ENCODE measurements at places on chromosomes 2 and 18.
A peak's percentile ranks its signal among the peaks of the same experiment; 100 is the strongest.

- no peak for DNase-seq
Measured at GRCh38 chr2:174827371-174828369, 63.4 kb upstream of the CHRNA1 start.

DNA sequence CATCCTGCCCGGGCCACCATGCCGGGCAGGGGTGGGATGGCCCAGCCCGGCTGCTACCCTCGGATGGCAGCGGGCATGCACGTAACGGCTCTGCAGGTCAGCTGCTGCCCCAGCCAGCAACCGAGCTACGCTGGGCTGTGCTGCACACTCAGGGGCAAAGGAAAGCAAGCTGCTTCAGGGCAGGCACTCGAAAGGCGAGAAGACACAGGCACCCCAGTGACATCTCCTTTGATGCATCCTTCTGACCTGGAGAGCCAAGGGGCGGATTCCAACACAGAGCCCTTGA, 8.8 kb downstream of the HDAC4 start:
- no peak for DNase-seq

GRCh38 chr2:121446647-121447241, 83.9 kb upstream of the RNU4ATAC start:
- no peak for DNase-seq

GRCh38 chr2:70956141-70956540, 20.4 kb downstream of the ATP6V1B1 start:
- no peak for DNase-seq

DNA sequence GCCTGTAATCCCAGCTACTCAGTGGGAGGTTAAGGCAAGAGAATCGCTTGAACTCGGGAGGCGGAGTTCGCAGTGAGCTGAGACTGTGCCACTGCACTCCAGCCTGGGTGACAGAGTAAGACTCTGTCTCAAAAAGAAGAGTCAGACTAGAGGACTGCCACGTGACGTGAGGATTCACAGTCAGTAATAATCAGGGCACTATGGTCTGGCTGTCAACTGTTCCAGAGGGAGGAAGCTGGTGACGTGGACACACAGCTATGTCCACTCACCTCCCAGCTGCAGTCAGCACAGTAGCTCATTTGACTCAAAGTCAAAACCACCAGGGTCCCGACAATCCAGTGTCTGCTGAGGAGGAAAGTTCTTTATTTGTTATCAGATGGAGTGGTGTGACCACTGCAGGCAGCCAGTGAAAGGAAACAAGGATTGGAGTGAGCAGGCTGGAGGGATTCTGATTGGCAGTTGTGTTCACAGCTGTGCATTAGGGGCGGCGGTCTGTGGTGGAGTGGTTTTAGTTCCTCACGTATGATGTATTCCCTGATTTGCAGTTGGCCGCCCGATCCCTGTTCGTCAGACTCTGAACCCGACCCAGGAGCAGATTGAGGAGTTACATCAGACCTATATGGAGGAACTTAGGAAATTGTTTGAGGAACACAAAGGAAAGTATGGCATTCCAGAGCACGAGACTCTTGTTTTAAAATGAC, 37.9 kb downstream of the MOGAT1 start:
- DNase-seq: peak; percentile 83

- DNase-seq: no peak
Measured at GRCh38 chr2:220574038-220574437, 946.6 kb downstream of the SLC4A3 start.

DNA sequence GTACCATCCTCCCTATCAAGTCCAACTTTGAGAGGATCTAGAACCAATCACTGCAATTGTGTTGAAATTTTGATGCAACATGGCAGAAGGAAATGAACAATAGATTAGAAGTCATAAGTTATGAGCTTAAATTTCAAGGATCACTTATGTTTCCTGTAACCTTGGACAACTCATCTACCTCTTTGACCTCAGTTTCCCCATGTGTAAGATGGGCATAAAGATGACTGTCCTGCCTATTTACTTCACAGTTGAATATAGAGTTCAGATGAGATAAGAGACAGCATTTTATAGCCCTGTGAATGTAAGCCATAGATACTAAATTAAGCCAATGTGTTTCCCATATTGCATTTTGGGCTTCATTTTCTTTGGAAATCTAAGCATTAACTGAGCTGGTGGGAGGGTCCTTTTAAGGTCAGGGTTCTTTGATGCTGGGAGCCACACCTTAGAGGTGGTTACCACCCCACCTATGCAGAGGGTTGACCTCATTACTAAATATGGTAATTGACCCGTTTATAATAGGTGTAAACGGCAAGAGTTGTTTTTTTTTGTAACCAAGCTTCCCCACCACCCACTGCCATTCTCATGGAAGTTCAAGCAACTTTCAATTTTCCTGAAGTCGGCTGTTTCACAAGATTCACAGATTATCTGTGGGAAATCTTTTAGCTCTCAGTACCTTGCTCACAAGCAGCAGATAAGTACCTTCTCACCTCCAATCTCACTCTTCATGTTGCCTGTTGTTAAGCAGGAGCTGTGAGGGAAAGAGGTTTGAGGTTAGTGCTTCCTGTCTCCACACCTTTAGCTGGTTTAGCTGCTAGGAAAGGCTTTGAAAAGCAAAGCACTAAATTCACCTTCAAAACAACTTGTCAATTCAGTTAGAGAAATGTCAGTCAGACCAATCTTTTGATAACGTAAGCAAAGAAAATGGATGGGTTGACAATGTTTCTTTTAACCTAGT, 13.3 kb downstream of the CD28 start:
- no peak for DNase-seq

- peak; percentile 97 for DNase-seq
Measured at GRCh38 chr2:226800941-226801784, 1.5 kb upstream of the IRS1 start.

DNA sequence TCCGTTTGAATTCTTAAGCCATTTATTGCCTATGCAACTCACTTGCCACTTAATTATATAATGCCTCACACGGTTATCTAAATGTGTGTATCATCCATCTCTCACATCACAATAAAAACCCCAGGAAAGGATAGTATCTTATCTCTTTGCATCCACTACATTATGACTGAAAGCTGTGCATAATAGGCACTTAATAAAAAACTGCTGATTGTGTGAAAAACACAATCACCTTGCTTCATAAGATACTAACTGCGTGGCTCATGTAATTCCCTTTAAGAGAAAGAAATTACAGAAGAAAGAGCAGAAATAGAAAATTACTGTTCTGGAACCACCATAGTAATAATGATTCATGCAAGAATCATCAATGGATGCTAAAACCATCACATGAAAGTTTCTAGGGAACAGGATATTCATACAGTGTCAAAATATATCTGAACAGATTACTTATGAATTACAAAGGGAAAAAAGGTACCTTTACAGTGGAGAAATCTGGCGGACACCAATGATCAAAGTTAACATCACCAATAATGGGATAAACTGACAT, 29.3 kb downstream of the CUL3 start:
- no peak for DNase-seq

DNA sequence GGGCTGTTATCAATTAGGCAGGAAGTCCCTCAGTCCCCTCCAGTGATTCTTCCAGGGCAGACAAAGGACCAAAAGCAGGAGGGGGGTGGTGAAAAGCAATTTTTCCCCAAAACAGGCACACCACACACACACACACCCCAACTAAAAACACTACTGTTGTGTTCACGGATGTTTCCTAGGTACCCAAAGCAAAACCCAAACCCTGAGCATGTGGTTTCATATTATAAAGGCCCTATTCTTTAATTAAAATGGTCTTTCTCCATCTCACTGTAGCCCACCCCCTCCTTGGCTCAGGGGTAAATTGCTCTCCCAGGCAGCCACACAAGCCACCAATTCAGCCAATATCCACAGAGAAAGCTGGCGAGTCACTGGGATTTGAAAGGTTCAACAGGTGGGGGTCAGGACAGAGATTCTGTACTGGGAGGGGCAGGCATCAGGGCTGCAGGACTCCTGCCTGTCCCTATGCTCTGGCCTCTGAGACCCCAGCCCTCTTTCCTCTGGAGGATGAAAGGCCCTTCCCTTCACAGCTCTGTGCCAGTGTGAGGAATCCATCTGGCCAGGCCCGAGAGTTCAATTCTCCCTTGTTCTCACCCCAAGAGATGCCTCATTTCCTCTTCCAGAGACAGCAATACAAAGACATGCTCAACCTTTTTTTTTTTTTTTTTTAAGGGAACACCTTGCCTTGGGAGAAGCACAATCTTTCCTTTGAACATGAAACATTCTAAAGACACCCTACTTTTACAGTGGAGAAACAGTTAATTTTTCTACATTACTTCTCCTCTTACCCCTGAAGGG, 43.6 kb downstream of the SPRED2 start:
- peak; percentile 31 for DNase-seq

- no peak for DNase-seq
Measured at GRCh38 chr2:156124458-156124857, 208.1 kb downstream of the NR4A2 start.

- DNase-seq: peak; percentile 82
Measured at GRCh38 chr2:86078774-86079545, 26.7 kb downstream of the POLR1A start.

- DNase-seq: no peak
Measured at GRCh38 chr2:153196378-153197058, 282.0 kb downstream of the RPRM start.

DNA sequence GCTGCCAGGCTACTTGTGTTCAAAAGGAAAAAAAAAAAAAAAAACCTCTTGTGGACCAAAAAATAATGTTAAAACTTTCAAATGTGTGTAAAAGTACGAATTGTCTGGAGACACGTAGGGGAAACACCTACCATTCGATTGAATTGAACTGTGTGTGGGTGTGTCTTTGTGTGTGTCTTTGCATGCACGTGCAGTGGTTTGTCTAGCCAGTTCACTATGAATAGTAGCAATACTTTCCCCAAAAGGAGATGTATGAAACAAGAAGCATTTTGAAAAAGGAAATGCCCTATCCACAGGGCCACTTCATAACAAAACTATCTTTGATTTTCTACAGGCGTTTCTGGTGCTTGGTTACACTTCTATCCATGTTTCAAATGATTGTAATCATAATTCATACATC, 186.8 kb downstream of the RPRM start:
- DNase-seq: no peak

GRCh38 chr18:63817441-63818051, 42.3 kb downstream of the SERPINB7 start:
- no peak for DNase-seq

- DNase-seq: no peak
Measured at GRCh38 chr2:159262904-159263303, 23.6 kb downstream of the WDSUB1 start.

- DNase-seq: no peak
Measured at GRCh38 chr18:45825258-45826044, at the start of gene SIGLEC15. SIGLEC15 (plus strand) TSS chr18:45825675; CDS start chr18:45825729, 54 bp downstream.

DNA sequence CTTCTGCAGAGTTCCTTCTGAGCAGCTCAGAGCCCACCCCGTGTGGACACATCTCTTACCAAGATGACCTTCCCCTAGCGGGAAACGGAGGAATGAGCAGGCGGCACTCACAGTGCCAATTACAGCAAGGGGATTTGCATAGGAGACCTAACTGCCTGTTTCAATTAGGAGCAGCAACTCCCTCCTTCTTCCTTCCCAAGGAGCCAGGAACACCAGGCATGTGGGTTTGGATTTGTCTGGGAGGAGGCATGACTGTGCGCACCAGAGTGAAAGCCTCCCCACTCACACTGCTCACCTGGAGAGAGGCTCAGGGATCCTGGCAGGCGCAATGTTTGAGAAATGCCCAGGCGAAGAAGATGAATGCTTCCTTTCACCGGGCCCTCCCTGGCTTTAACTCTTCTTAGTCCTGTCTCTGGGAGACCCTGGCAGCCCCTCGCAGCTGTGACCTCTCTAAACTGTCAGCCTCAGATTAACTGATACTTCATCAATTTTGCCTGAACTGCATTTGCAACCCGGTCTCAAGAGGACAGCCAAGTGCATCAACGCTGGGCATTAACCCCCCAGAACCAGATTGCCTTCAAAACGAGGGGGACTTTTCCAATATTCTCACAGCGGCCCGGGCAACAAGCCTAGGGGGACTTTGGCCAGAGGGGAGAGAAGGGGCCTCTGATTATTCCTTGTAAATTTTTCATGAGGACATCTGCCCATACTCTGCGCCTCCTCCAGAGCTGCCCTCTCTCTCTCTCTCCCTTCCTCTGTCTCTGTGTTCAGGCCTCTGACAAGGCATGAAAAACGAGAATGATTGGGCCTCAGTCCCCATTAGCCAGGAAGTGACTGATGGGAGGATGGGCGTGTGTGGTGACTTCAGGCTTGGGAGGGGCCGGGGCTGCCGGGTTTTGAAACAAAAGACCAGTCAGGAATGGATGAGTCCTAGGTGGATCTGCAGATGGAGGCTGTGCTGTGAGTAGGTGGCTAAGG, 93.8 kb downstream of the CMPK2 start:
- peak; percentile 95 for DNase-seq

- DNase-seq: no peak
Measured at GRCh38 chr2:158205215-158205614, 103.5 kb downstream of the UPP2 start.

- DNase-seq: no peak
Measured at GRCh38 chr2:199811346-199811745, 39.6 kb downstream of the FTCDNL1 start.

DNA sequence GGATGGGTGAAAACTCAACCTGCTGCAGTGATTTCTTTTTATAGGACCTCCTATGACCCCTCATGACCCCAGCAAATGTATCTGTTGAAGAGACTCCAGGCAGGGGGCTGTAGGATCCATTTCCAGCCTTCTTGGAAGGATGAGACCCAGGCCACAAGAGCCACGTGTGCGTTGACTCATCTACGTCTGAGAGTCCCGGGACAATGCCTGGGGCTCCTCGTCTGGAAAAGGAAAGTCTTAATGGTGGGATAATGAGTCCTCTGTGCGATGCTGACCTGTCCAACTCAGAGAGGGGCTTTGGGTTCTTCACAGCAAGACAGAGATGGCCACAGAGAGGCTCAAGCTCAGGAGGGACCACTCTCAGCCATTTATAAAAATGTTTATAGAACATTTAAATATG, 80.8 kb downstream of the SMIM21 start:
- DNase-seq: no peak

DNA sequence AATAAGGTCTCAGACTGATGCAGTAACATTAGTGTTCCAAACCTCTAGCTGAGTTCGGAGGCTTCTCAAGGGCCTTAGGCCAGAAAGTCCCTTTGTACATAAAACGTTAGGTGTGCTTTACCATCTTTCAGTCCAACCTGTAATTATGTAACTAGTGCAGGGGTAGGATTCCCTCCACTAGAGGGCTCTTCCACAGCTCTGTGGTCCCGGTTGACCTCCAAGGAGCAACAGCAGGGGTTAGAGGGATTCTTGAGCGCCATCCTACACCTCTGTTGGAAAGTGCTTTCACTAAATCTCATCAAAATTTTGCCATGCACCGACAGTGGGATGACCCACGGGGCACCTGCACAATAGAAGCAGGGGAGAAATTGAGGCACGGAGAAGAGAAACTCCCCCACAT, 155.8 kb upstream of the LRP1B start:
- DNase-seq: no peak

- no peak for DNase-seq
Measured at GRCh38 chr18:62105376-62105775, 81.5 kb downstream of the PIGN start.
